ENCODE measurements at places on chromosomes 12 and 14.

GRCh38 chr14:86237733-86238132 lies 707.8 kb downstream of the FLRT2 start:
- DNase-seq: no peak

DNA sequence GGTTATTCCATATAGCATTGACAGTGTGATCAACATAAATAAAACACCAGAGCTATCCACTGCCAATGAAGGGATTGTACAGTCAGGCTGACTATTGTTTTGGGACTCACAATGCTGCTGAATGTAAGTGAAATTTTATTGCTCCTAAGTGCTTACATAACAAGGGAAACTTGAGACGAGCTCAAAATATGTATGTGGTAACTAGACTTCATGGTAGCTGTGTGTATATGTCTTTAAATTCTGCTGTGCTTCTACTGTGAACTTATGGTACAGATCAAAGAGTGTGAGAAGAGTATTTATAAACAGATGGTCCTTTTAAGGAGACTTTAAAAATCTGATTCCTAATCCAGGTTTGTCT lies 6.9 kb downstream of the FLRT2 start:
- no peak for DNase-seq

GRCh38 chr12:79056775-79057174 lies 192.2 kb downstream of the SYT1 start:
- DNase-seq: no peak

- DNase-seq: no peak
Measured at GRCh38 chr12:24544368-24544767, 404.5 kb downstream of the BCAT1 start.

- no peak for DNase-seq
Measured at GRCh38 chr14:36579001-36579555, 3.3 kb downstream of the NKX2-8 start.

GRCh38 chr12:57139796-57140649 lies 7.4 kb downstream of the LRP1-AS start:
- no peak for DNase-seq

- no peak for DNase-seq
Measured at GRCh38 chr12:86139671-86140070, 116.5 kb downstream of the MGAT4C start.

- DNase-seq: no peak
Measured at GRCh38 chr14:90599748-90600507, 203.1 kb downstream of the CALM1 start.

- DNase-seq: no peak
Measured at GRCh38 chr12:27025116-27025515, 2.8 kb downstream of the MED21 start.

DNA sequence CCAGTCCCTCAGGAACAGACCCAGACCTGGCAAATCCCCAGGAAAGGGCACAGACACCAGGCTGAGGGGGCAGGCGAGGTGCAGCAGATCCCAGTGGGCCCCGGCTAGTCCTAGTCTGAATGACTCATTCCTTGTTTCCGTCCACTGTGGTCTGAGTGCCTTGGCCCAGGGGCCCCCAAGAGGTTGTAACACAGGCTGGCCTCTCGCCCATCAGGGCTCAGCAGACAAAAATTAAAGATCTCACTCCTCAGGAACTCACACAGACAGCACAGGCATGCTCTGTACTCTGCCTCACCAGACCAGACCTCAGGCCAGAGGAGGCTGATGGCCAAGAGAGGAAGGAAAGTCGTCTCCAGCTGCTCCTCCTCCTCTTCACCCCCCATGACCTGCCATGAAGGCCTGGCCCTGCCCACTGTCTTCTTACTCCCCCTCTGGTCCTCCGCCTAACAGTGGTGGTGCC lies 7.7 kb upstream of the LTBP2 start:
- DNase-seq: peak; percentile 97

DNA sequence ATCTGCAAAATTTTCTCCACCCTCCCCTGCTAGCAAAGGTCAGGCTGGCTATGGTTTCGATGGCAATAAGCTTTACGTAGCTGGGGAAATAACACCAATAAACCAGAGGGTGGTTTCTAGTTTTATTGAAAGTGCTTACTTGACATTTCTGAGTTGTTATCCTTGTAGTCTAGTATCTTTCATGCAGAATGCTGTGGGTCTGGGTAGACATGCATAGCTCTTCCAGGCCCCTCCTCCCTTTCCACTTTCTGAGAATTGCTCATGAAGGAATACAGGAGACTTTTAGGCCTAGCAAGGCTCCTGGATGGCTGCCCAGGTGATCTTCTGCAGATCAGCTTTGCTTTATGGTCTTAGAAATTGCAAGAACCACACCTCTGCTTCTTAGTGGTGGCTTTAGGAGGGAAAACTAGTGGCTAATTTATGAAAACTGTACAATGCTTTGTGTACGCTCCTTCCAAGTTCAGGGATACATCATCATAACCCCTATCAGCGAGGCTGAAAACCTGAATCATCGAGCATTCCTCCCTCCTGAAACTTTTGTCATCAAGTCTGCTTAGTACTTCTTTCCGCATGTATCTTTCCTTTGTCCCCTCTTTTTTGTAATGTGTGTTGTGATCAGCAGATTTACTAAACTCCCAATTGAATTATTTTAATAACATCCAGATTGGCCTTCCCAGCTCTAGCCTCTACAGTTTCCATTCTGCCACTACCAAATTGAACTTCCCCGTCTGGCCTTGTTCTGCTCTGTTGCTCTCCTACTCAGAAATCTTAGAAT lies 473.0 kb downstream of the RAD51B start:
- DNase-seq: no peak

- DNase-seq: no peak
Measured at GRCh38 chr14:104937161-104937560, 12.5 kb downstream of the PLD4 start.

- no peak for DNase-seq
Measured at GRCh38 chr14:36161776-36162175, 14.7 kb downstream of the PTCSC3 start.

GRCh38 chr14:103206836-103207387 lies 83.7 kb downstream of the TNFAIP2 start:
- DNase-seq: no peak

DNA sequence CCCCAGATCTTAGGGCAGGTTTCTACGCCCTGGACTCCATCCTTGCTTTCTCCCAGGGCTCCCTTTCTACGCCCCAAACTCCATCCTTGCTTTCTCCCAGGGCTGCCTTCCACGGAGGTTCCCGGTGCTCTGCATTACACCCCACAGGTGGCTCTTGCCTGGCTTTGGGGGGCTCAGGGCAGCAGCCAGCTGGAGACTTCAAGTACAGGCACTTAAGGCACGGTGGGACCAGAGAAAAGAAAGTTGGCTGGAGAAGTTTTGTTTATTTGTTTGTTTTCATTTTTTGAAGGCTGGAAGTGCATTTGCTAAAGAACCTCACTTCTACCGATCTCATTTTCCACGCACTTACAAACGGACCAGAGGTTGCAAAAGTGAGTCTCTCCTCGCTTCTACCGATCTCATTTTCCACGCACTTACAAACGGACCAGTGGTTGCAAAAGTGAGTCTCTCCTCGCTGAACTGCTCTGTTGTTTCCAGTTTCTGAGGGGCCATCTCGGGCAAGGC lies 103.8 kb upstream of the MED13L start:
- DNase-seq: no peak

GRCh38 chr12:11601647-11602046 lies 47.8 kb upstream of the ETV6 start:
- DNase-seq: no peak

GRCh38 chr12:49730568-49731101 lies 10.7 kb upstream of the TMBIM6 start:
- DNase-seq: no peak

DNA sequence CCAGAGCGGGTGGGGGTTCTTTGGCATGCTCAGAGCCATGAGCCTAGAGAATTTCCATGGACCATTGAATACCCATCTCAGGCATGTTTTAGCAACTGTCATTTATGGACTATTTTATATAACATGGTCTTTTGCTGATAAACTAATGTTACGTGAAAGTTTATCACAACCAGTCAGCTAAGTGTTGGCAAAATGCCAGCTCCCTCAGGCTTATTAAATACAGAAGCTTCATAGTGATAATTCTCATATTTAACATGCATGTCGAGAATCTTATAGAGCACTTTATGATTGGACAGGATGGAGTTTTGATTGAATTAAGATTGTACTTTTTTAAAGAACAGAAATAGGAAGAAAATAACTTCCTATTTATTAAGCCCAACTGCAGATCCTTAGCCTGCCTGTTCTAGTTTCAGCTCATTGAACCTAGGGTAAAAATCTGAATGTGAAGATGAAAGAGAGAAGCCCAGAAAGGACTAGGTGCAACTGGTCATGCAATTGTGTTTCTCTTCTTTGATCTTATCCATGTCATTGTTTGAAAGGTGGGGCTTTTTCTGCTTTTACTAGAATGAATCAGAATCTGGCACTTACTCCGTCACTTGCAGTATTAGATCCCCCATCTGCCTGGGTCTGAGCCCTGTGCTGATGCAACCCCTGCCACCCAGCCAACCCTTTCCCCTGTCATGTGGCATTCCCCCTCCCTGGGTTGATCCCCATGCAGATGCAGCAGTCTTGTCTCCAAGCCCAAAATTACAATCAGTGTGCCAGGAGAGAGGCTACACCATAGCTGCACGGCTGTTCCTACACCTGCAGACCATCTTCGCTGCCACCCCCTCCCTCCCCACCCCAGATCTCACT lies 134.6 kb upstream of the EVL start:
- DNase-seq: no peak

- DNase-seq: no peak
Measured at GRCh38 chr14:77991128-77991772, 178.9 kb upstream of the NRXN3 start.

DNA sequence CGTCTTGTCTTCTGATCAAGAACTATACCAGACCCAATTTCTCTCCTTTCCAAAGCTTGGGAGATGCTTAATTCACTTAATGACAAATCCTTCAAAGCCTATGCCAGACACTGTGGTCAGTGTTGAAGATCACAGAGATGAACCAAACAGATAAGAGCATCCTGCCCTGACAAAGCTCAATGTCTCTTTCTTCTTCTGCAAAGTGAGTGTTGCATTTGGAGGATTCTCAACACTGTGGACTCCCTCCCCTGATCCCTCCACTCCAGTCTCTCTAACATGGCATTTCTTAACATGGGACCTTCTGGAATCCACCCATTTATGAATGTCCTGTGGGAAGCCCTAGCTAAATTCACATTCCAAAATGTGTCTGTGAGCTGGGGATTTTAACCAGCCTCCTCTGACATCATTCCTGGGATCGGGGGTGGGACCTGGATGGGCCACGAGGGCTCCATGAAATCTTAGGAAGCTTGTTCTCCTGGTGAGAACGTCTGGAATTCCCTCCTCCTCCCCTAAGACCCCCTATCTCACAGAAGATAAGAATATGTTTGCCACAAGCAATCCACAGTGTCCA lies 20.3 kb downstream of the SYNE3 start:
- DNase-seq: no peak

DNA sequence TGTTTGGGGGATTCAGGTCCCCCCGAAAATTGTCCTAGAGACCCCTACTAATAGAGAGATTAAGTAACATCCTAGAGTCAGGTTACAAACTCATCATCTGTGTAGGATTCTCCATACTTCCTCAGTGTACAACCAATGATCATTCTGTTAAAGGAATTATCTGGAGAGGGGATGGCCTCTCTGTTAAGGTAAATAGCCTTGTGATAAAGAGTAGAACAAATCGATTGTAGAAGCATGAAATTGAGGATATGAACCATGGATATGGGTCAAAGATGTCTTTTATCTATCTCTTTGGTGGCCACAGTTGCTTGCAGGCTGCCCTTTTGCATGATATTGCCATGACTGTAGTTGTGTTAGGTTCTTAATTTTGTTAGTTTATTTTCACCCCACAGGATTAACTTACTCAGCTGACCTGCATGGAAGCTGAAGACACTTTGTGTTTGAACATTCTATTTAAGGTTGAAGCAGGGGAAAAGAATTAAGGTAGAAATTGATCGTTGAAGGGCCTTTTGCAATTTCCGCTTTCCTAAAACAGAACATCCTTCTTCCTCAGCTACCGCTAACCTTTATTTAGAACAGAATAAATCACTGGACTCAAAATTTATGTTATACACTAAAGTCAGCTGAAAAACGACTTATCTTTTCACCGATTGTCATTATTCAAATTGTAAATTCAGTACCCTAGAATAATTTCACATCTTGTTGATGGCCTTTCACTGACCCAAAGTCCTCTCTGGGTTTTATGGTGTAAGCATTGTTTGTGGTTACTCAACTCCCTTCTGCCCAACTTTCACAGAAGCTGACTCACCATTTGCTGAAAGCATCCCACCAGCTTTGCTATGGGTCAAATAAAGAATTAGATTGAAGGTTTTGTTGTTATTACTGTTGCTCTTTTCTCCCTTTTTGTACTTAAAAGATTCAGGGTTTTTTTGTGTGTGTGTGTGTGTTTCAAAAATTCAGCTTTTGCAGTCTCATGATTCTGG lies 52.3 kb downstream of the IRAK3 start:
- peak; percentile 85 for DNase-seq

DNA sequence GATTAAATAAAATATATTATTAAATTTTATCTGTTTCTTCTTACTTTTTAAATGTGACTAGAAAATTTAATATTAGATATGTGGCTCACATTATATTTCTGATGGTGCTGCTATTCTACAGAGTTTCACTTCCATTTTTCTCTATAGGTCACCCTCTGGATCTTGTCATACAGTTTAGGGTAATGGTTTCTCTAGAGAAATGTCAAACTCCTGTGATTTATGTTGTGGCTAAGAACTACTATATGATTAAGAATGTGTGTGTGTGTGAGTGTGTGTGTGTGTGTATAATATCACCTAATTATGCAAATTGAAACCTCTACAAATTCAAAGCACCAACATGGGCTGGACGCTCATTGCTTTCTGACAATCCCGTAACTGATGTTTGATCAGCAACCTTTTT lies 325.9 kb downstream of the ADAMTS20 start:
- DNase-seq: no peak

DNA sequence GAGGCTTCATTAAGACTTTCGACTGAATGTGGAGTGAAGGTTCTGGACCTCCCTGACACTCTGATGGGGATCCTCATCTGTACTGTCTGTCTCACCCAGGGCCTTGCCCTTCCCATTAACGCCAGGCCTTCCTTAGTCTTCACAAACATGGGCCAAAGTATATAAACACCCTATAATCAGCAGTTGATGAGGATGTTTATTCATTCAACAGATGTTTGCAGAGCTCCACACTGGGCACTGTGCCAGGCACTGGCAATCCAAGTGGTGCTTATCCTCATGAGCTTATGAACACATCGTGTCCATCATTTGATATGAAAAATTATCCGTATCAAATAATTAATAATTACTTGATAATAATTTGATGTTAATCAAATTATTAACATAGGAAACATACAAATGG lies 454.4 kb downstream of the FUT8 start:
- no peak for DNase-seq

DNA sequence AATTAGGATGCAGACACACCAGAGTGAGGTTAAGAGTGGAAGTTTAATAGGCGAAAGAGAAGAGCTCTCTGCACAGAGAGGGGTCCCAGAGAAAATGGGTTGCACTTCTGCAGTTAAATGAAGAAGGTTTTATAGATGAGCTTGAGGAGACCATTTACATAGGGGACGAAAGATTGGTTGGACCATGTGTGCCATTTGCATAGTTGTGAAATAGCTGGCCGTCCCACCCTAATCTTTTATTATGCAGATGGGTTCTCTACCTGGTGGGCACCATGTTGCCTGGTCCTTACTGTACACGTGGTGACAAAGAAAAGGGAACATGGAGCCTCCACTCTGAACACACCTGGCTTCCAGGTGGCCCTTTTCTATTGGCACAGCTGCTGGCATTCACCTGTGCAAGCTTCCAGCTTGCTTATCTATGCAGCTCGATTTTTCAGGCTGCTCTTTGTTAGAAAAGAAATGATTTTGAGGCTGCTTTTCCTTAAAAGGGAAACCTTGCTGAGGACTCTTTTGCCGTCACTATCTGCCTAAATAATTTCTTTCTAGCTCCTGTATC lies 67.1 kb upstream of the SRSF5 start:
- no peak for DNase-seq

- no peak for DNase-seq
Measured at GRCh38 chr14:34792598-34792997, 78.2 kb upstream of the CFL2 start.

Measured in non-pigmented ciliary epithelial cell (primary cell).